HFFc6 (cell line): ENCODE measurements at places on chromosomes 5 and 9. TPM values are rescaled to one million over a fixed set of nuclear protein-coding genes. Genes with fewer than 3 reads are reported as not detected.

Gene SNCB
- not detected in 3 replicates for total RNA-seq

Gene CMBL
- 30.2 to 38.0 TPM (median 37.8 TPM) in 3 replicates for total RNA-seq

DNA sequence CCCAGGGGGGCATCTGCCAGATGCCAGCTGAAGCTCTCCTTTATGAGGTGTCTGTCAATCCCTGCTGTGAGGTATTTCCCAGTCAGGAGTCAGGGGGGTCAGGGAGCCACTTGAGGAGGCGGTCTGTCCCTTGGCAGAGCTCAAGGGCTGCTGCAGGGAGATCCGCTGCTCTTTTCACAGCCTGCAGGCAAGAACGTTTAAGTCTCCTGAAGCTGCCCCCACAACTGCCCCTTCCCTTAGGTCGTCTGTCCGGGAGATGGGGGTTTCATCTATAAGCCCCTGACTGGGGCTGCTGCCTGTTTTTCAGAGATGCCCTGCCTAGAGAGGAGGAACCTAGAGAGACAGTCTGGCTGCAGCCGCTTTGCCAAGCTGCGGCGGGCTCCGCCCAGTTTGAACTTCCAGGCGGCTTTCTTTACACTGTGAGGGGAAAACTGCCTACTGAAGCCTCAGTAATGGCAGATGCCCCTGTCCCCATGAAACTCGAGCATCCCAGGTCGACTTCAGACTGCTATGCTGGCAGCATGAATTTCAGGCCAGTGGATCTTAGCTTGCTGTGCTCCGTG lies 148.3 kb downstream of the RPS23 start:
- no peaks in the 10 kb centered on the region; the same call in 1 of the 2 replicates for H3K27me3 ChIP-seq
- H3K4me1 ChIP-seq, result no peaks in the 10 kb centered on the region
- H3K36me3 ChIP-seq, result peaks cover 6% of the 10 kb centered on the region; the same call in 1 of the 2 replicates
- no peak overlapping the region for H3K4me3 ChIP-seq

Gene ELL2
- 355 to 477 TPM (median 445 TPM) in 3 replicates for total RNA-seq

DNA sequence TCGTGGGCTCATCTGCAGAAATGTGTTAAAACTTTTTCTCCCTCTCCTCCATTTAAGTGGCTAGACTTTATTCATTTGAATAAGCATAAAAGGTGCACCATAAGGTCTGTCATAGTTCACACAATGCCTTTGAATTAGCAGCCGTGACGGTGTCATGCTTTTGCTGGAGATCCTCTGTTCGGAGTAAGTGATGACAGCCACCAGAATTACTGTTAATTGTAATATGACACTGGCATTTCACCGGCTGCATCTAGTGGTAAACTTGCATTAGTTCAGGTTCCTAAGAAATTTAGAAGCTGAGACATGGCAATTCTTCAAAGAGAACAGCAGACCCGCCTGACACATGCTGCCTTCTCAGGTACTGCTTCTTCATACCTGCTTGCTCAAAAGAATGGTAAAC lies 241.7 kb downstream of the EBF1 start:
- no peak for DNase-seq
- peaks cover 2% of the 10 kb centered on the region; the same call in 1 of the 2 replicates for H3K27me3 ChIP-seq
- H3K36me3 ChIP-seq, result no peaks in the 10 kb centered on the region
